HT1080 (cell line): ENCODE measurements at places on chromosomes 3 and 15. TPM values are rescaled to one million over a fixed set of nuclear protein-coding genes. Genes with fewer than 3 reads are reported as not detected.

- DNase-seq: peak; percentile 96
Measured at GRCh38 chr3:49500732-49501609, 30.9 kb downstream of the DAG1 start.

ZNF106 gene
- total RNA-seq: 23.6 and 25.8 TPM in 2 replicates

DNA sequence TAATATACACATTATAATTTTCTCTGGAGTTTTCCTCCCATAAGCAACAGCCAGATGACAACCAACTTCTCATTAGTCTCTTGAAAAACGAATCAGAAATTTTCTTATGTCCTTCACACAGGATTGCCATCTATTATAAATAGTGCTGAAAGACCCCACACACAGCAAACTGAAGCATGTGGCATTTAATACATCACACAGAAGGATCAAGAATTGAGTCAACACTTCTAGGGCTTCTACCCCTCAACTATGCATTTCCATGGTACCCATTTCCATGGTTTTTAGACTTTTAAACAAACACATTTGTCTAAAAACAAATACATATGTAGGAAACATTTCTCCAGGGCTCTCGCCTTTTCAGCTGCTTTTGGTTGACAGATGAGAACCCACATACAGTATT, 282.1 kb downstream of the ZBTB20 start:
- no peak for DNase-seq

- no peak for DNase-seq
Measured at GRCh38 chr3:156290924-156291271, 170.5 kb downstream of the KCNAB1 start.

DNA sequence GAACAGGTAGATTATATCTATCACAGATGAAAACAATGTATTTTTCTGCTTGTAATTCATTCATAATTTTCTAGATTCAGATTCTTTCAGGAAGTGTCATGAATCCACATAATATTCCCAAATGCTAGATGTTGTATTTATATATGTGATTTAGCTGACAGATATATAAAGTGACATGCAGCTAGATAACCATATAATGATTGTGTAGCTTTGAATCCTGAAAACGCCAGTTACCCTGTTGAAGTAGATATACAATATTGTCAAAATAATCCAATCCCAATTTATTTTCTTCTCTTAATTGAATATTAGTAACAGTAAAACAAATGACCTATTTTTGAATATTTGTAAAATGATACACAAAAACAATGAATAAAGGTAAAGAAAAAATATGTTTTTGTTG, 738.4 kb downstream of the CADM2 start:
- no peak for DNase-seq

- DNase-seq: no peak
Measured at GRCh38 chr3:84066915-84067314, 891.9 kb upstream of the CADM2 start.

SUCLG2 gene
- total RNA-seq: 44.2 and 45.0 TPM in 2 replicates

DNA sequence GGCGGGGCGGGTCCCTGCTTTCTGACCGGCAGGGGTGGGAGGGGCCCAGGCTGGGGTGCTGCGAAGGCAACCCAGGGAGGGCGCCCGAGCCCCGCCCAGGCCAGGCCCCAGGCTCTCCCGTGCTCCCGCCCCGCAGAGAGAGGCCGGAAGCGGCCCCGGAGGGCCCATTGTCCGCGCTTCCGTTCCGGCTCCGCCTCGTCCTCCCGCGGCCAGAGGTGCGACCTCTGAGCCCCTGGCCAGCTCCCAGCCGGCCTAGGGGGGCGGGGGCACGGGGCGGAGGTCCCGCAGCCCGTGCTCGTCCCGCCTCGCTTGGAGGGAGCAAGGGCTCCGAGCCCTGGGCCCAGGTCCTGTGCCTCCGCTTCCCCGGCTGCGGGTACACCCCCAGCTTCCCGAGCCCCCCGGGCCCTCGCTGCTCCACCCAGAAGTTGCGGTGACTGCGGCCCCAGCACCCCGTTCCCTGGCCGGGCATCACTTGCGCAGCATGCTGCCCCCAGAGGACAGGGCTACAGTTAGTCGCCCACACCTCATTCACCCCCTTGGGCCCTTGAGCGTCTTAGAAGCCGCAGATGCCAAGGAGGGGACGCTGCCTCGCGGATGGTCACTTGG, 20.4 kb upstream of the PLXND1 start:
- DNase-seq: no peak
